Daoy (cell line): ENCODE measurements at places on chromosomes 5 and 9. TPM values are rescaled to one million over a fixed set of nuclear protein-coding genes. Genes with fewer than 3 reads are reported as not detected.

ORM2 gene
- total RNA-seq, result not detected in 2 replicates

MEIKIN gene
- total RNA-seq, result not detected in 2 replicates

GRCh38 chr5:61401726-61402125, 69.7 kb downstream of the ZSWIM6 start:
- DNase-seq, result peak; percentile 31

GRCh38 chr9:90884178-90884577, 82.6 kb downstream of the SYK start:
- no peak for DNase-seq

DNA sequence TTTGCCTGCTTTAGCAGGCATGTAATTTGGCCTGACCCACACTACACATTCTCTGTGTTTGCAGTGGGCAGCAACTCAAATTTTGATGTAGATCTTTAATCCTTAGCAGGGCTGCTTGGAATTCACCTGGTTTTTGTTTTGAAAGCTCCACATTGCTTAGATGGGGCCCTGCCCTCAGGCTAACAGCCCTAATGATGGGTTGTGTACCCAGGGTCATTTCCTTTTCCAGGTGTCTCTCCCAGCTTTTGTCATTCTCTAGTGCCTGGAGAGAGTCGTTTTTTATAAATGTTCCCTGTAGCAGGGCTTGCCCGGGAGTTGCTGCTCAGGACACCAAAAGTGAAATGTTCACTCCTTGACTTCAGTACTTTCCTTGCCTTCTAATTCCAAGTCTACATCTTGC, 126.3 kb downstream of the TRIO start:
- DNase-seq, result no peak

GRCh38 chr9:14379280-14379679, 65.3 kb upstream of the NFIB start:
- DNase-seq, result no peak

GRCh38 chr5:36242534-36243485, 1.1 kb upstream of the NADK2 start:
- DNase-seq, result no peak

DNA sequence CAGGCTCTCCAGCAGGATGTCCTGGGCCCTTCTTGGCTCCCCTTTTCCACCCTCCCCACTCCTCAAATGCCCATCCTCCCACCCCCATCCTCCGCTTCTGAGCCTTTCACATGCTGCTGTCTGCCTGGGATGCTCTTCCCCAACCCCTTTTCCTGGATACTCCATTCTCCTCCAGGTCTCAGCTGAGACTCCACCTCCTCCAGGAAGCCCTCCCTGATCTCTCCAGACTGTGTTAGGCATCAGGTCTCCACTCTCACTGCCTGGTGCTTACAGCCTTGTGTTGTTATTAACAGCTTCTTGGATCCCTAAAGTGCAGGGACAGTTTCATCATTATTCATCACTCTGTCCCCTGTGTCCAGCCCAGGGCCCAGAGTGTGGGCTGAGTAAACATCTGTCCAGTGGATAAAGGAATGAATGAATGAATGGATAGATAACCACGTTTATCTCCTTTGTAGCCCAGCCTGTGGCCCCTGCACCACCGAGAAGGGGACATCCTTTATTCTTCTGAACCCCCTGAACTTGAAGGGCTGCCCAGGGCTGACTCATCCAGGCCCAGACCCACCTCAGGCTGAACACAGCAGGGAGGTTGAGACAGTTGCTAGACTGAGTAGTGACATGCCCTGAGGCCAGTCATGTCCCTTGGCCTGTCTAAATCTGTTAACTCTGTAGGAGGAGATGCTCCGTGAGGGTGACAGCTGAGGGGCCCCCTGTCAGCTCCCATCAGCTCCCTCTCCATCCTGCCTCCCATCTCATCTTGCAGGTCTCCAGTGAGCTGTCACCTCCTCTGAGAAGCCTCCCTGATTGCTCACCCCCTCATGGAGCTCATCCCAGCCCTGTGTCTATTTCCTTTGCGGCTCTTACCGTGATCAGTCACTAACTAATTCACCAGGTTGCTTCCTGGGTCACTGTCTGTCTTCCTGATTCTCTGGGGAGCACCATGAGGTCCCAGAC, 14.6 kb upstream of the LAMC3 start:
- DNase-seq, result peak; percentile 47

DNA sequence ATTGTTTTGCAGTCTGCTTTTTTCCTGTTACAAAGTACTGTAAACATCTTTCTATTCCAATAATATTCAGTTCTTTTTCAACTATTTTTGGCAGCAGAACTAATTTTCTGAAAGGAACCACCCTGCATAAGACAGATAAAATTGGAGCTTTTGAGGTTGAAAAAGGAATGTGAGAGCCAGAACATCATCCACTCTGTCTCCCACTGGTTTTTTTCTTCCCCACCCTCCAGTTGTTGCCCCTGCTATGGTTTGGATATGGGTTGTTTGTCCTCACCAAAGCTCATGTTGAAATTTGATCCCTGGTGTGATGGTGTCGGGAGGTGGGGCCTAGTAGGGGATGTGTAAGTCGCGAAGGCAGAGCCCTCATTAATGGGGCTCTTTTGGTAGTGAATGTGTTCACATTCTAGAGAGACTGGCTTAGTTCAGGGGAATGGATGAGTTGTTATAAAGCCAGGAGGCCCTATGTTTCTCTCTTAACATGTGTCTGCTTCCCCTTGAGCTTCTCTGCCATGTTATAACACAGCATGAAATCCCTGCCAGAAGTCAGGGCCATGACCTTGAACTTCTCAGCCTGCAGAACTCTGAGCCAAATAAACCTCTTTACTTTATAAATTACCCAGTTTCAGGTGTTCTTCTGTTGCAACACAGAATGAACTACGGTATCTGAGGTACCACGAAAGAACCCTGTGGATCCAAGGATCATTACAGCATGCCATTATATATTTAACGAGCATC, 34.8 kb upstream of the MAST4 start:
- no peak for DNase-seq

- no peak for DNase-seq
Measured at GRCh38 chr9:2311920-2312319, 296.8 kb downstream of the SMARCA2 start.

DNA sequence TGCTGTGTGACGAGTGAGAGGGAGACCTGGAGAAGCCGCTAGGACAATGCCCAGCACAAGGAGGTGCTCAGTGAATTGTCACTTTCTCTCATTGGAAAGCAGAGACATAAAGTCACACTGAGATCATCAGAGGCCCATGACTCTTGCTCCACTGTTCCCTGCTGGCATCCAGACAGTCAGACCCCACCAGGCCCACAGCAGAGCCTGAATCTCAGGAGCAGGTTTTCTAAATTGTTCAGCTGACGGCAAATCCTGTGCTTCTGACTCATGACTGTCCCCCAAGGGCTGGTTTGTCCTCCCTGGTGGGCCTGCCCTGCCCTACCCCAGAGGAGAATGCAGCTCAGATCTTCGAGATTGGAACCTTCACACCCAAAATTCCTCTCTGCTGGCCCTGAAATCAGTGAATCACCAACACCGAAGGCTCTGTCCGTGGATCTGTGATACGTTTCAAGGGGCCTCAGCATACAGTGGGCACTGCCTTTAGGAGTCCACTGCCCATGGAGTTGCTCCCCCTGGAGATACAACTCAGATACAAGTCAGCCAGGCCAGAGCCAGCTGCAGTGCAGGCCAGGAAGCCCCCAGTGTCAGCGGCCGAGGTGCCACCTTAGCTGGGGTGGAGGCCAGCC, 2.7 kb downstream of the PTGES start:
- DNase-seq, result peak; percentile 50

- DNase-seq, result no peak
Measured at GRCh38 chr9:85715587-85715986, 26.2 kb downstream of the AGTPBP1 start.

DNA sequence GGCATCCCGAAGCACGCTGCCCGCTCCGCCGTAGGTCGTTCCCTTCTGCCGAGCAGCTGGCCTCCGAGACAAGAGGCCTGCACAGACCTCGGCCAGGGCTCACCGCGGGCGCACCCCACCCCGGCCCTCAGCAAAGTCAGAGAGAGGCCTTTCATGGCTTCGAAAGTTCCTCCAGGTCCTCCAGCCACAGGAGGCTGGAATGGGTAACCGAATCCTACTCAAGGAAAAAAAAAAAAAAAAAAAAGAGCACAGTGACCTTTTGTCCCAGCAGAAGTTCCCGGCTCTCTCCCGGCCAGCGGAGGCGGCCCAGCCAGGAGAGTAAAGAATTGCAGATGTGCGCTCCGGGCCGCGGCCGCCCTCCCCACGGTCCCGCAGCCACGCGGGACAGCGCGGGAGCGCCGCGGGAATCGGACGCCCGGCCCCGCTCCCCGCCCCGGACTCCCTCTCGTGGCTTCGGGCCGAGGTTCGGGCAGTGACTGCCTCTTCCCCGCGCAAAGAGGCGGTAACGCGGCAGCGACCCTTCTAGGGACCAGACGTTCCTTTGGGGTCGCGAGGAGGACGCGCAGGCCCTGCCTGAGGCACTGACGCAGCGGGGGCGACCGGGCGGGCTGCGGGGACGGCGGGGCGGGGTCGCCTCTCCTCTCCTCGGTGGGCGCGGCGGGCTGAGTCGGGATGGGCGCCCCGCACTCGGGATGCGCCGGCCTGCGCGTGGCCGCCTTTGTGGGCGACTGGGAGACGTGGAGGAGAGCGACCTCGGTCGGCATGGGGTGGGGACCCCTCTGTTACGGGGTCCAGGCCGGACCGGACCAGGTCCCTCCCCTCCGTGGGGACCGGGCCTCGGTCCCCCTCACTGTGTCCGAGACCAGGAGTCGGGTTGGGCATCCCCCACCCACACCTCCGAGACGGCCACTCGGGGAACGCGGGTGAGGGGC, 754 bp downstream of the GFPT2 start:
- DNase-seq, result peak; percentile 44

DNA sequence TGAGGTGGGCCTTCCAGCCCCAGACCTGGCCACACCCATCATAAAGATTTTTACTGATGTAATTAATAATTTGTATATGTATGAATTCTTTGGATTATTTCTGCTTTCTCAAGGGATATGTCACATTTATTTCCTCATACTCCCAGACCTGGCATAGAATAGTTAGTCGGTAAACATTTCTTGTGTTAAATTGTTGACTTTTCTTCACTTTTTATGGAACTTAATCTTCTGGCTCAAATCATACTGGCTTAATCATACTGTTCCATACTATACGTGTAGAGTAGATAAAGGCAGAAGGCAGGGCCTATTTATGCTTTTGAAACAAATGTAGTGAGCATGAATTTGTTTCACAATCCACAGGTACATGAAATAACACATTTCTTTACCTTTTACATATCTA, 155.8 kb downstream of the DEPDC1B start:
- DNase-seq, result no peak

- no peak for DNase-seq
Measured at GRCh38 chr9:18692268-18692667, 218.3 kb downstream of the ADAMTSL1 start.

DNA sequence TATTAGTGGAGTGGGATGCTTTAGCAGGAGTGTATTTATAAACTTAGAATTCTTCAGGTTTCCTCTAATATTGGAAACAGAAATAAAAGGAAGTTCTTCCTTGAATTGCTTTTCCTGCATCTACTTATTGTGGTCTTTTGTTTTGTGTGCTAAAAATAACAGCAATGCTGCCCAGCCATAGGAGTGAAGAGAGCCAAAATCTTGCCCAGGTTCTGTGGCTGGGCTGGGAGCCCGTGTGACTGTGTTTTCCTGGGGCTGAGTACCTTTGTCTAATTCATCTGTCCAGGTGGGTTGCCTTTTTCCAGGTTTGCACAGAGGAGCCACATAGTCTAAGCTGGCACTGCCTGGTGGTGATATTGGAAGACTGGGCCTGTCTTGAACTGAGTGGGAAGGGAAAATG, 179.7 kb upstream of the ADAMTSL1 start:
- no peak for DNase-seq

DNA sequence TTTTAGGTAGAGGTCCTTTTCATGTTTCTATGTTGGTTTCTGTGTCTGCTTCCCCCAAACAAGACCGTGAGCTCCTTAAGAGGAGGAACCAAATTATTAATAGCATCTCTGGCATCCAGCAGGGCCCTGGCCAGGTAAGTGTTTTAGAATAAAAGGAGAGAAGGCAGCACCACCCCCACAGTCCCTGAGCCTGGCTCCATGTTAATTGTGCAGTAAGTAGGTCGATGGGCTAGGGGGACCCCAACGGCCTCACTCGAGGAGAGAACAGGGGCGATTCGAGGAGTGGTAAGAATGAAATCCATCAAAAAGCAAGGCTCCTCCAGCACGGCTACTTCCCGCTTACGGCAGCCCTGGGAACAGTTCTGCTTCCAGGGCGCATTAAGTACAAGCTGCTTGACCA, 67.0 kb downstream of the GABBR2 start:
- no peak for DNase-seq
